Naive thymus-derived CD4-positive, alpha-beta T cell (primary cell): ENCODE measurements at places on chromosomes 16 and 17. TPM values are rescaled to one million over a fixed set of nuclear protein-coding genes. Genes with fewer than 3 reads are reported as not detected.

- H3K27ac ChIP-seq = no peak overlapping the region
- H3K27me3 ChIP-seq = no peaks in the 10 kb centered on the region
- DNase-seq = no peak
- H3K4me1 ChIP-seq = no peaks in the 10 kb centered on the region
Observed at GRCh38 chr17:29256735-29257466, 10.2 kb downstream of the CRYBA1 start.

- H3K4me3 ChIP-seq = no peak overlapping the region
Observed at GRCh38 chr17:35010093-35010492, 29.8 kb downstream of the LIG3 start.

- peak overlapping the region; percentile 82 for H3K4me3 ChIP-seq
- peaks cover 32% of the 10 kb centered on the region for H3K4me1 ChIP-seq
- no peaks in the 10 kb centered on the region for H3K36me3 ChIP-seq
- H3K27ac ChIP-seq = peak overlapping the region; percentile 91
- no peak for DNase-seq
Observed at GRCh38 chr16:21598701-21599121, 666 bp upstream of the METTL9 start.

Gene CACNG1
- not detected for total RNA-seq

Gene NPIPB2
- total RNA-seq = 19.1 TPM

Gene MT1G
- total RNA-seq = 1.2 TPM
